GM23248 (cell line): ENCODE measurements at places on chromosomes 7 and 10. TPM values are rescaled to one million over a fixed set of nuclear protein-coding genes. Genes with fewer than 3 reads are reported as not detected.

Gene PNLIPRP2
- not detected in 2 replicates for total RNA-seq

Gene SLC18A3
- not detected in 2 replicates for total RNA-seq

DNA sequence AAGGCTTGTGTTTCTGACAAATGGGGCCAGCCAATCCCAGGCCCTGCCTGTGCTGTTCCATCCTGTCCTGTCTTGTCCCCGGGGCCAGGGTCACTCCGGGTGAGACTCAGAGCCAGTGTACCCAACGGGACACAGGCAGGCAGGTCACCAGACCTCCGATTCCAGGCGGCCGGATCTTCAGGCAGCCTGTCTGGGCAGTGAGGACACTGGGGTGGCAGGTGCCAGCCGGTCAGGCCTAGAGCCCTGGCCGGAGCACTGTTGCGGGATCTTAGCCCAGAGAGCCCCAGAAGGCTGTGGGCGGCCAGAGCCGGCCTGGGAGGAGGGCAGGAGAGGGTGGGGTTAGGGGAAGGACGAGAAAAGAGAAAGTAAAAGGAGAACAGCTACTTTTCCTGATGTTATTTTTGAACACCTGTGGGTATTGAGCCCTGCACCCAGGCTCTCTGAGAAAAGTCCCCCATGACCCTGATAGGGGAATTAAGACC lies 134.3 kb upstream of the TNRC18 start:
- no peaks in the 10 kb centered on the region for H3K36me3 ChIP-seq
- DNase-seq = peak; percentile 76
- H3K27me3 ChIP-seq = no peaks in the 10 kb centered on the region
- peak overlapping the region; percentile 50 for H3K4me3 ChIP-seq
- H3K4me1 ChIP-seq = peaks cover 34% of the 10 kb centered on the region
- peak overlapping the region; percentile 98 for H3K27ac ChIP-seq

DNA sequence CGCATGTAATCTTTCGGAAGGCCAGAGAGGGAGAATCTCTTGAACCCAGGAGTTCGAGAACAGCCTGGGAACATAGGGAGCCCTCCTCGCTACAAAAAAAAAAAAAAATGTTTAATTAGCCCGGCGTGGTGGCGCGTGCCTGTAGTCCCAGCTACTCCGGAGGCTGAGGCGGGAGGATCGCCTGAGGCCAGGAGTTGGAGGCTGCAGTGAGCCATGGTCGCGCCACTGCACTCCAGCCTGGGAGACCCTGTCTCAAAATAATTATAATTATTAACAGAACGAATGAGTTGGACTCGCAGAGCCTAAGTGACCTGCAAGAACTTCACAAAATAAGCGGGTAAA lies 794 bp downstream of the PCGF6 start:
- H3K36me3 ChIP-seq = peaks cover 19% of the 10 kb centered on the region
- H3K4me3 ChIP-seq = peak overlapping the region; percentile 90
- peaks cover 3% of the 10 kb centered on the region; the same call in 1 of the 2 replicates for H3K4me1 ChIP-seq
- H3K27me3 ChIP-seq = no peaks in the 10 kb centered on the region

DNA sequence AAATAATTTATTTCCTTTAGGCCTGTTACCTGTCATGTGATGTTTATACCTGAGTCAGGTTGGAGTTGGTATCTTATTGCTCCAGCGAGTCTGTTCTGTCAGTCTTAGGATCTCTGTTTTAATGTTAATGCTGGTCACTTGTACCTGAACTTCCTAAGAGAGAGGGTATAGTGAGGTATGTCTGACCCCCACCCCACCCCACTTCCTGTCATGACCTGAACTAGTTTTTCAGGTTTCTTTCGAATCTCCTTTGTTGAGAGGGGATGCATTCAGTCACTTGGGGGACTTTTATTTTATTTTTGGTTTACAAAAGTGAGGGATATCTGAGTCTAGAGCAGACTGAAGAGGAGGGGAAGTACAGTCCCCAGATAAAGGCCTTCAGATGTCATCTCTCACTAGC lies 769.0 kb upstream of the COBL start:
- no peaks in the 10 kb centered on the region for H3K4me1 ChIP-seq
- no peaks in the 10 kb centered on the region for H3K27me3 ChIP-seq
- H3K36me3 ChIP-seq = no peaks in the 10 kb centered on the region
- H3K4me3 ChIP-seq = no peak overlapping the region
- DNase-seq = no peak

- DNase-seq = no peak
- no peak overlapping the region for H3K27ac ChIP-seq
- no peaks in the 10 kb centered on the region for H3K27me3 ChIP-seq
- H3K36me3 ChIP-seq = no peaks in the 10 kb centered on the region
- H3K4me3 ChIP-seq = no peak overlapping the region
- no peaks in the 10 kb centered on the region for H3K4me1 ChIP-seq
Observed at GRCh38 chr10:128473911-128474310, 347.7 kb upstream of the MKI67 start.
